ENCODE measurements at places on chromosomes 6 and 20. TPM values are rescaled to one million over a fixed set of nuclear protein-coding genes. Genes with fewer than 3 reads are reported as not detected.

Gene HCRTR2
- not detected for total RNA-seq

Gene GJA10
- not detected for total RNA-seq

Gene CCM2L
- total RNA-seq = not detected

Gene TRDN
- total RNA-seq = not detected

Gene RSPH9
- 0.19 TPM for total RNA-seq

DNA sequence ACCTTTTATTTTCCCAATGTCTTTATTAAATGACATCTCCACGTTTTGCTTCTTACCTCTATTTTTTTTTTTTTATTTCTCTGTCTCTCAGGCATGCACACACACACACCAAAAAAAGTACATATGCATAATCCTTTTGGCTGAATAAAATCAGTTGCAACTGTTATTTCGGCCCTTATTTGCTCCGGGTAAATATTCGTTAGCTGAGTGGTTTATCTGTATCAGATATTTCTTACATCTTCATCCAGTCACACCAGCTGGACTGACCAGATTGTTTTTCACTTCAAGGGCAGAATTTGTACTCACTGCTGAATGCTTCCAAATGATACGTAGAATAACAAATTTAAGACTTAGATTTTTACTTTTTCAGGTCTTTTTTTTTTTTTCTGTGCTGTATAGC is 45.5 kb downstream of the PTPN1 start:
- DNase-seq = no peak

GRCh38 chr20:50729901-50730764 is 1.2 kb upstream of the PARD6B start:
- peak; percentile 48 for DNase-seq

DNA sequence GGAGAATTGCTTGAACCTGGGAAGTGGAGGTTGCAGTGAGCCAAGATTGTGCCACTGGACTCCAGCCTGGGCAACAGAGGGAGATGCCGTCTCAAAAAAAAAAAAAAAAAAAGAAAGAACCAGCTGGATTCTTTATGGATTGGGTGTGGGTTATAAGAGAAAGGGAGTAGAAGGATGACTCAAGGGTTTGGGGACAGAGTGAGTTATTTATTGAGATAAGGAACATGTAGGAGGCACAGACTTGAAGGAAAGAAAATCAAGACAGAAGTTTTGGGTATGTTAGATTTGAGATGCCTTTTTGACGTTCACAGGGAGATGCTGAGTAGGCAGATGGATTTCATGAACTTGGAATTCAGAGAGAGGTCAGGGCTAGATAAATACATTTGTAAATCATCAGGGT is 47.6 kb downstream of the KIZ start:
- DNase-seq = no peak

- DNase-seq = no peak
Observed at GRCh38 chr20:54909702-54910101, 434.3 kb downstream of the DOK5 start.

GRCh38 chr6:151154418-151154817 is 85.3 kb upstream of the AKAP12 start:
- no peak for DNase-seq

GRCh38 chr6:119575721-119576120 is 226.2 kb upstream of the MAN1A1 start:
- DNase-seq = no peak

- DNase-seq = no peak
Observed at GRCh38 chr6:139855671-139856311, 481.3 kb upstream of the CITED2 start.

GRCh38 chr20:24095756-24096155 is 107.2 kb upstream of the GGTLC1 start:
- DNase-seq = no peak

GRCh38 chr6:710601-711571 is 17.9 kb upstream of the EXOC2 start:
- DNase-seq = peak; percentile 15

DNA sequence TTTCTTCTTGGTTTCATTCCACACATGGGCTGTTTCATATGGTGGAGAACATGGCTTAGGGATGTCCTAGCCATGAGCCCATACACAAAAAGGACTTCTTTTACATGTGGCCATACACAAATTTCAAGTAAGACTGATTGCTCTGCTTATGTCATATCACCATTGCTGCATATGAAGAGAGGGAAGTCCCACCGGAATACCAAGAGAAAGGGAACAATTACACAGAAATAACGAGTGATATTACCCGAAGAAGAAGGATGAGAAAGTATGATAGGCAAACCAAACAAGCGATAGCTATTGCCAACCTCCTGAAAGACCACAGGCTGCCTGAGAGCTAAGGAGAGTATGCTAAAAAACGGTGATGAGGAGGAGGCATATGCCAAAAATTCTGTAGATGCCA is 70.5 kb upstream of the TNFRSF21 start:
- DNase-seq = no peak

- no peak for DNase-seq
Observed at GRCh38 chr6:124765280-124765679, 197.0 kb upstream of the RNF217 start.

All from Calu3 (cell line).